Activated T-cell treated with anti-CD3 and anti-CD28 coated beads for 24 hours (primary cell): ENCODE measurements at places on chromosomes 6 and 20.

- no peak for DNase-seq
These were observed 3.5 kb upstream of the NT5DC1 start for GRCh38 chr6:116096979-116097816.

- no peak for DNase-seq
These were observed 21.1 kb downstream of the SUMO4 start for GRCh38 chr6:149421132-149421531.

DNA sequence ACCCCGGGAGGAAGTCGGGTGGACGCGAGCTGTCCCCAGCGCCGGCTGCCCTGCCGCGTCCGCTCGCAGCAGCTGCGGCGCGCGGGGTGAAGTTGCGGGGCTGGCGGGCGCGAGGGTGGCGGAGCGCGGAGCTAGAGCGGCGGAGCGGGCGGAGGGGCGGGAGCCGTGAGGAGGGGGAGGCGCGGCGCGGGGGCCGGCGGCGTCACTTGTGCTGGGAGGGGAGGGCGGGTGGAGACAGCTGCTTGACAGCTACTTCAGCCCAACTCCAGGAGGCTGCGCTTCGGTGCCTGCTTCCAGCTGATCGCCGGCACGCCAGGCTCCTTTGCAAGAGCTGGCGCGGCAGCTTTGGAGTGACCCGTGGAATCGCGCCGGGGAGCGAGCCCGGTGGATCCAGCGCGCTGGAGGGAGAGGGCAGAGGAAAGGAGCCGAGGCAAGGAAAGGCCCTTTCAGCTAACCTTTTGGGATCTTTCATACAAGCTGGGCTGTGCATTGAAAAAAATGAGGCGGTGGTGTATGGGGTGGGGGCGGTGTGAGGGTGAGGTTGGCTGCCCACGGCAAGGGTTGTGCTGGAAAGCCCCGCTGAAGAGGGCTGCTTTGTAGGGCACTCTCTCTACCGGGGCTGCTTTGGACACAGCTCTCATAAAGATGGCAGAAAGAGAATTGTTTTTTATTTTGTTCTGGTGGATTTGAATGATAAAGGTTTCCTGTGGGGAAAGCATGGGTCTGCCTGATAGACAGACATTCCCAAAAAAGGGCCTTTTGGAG, 24.6 kb downstream of the RIPOR2 start:
- no peak for DNase-seq

DNA sequence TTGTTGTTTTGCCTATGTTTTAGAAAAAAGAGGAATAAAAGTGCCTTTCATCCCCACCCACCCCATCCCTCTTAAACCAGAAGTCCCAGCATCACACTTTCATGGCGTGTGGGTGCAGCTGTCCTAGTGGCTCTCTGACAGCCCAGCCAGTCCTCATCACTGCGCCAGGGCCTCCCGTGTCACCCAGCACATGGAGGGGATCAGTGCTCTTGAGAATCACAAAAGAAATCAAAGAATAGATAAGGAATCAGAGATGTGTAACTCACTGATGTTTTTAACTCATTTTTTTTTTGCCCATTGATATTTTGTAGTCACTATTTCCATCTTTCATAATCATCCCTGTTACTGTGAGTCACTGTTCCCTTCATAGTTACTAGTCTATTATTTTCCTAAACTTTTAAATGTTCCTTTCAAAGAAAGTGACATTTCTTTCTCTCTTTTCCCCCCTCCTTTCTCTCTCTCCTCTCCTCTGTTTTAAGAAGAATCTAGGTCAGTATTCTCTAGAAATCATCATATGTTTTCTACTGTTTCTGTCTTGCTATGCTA, 78.6 kb downstream of the AIG1 start:
- DNase-seq = peak; percentile 8

- peak; percentile 36 for DNase-seq
These were observed 38.1 kb upstream of the HLA-E start for GRCh38 chr6:30450909-30451841.

- no peak for DNase-seq
These were observed 703.5 kb upstream of the CITED2 start for GRCh38 chr6:140077827-140078560.

DNA sequence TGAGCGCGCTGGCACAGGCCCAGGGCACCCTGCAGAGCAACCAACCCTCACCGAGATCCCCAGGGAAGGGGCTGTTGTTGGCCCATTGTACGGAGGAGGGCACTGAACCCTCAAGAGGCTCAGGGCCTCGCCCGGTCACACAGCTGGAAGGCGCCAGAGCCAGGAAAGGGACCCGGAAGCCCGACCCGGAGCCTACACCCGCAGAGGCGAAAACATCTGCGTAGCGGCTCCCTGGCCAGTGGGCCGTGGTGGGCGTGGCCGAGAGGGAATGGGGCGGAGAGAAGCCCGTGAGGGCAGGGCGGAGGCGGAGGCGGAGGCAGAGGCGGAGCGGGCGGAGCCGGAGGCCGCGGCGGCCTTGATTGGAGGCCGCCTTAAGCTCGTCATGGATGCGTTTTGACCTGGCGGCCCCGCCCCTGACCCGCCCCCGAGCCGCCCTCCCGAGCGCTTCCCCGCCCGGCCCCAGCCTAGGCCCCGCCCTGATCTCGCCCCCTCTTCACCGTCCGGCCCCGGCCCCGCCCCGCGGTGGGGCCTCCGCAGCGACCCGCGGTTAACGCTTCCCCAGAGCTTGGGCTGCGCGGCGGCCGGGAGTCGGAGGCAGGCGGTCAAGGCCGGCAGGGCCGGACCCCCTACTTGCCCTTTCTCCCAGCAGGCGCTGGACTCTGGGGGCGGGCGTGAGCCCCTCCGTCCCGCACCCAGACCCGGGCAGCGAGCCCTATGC, 2.1 kb upstream of the MRGBP start:
- DNase-seq = peak; percentile 83

GRCh38 chr20:12067686-12068085, 150.0 kb downstream of the BTBD3 start:
- DNase-seq = no peak

GRCh38 chr20:62019144-62019805, 46.4 kb downstream of the TAF4 start:
- no peak for DNase-seq

DNA sequence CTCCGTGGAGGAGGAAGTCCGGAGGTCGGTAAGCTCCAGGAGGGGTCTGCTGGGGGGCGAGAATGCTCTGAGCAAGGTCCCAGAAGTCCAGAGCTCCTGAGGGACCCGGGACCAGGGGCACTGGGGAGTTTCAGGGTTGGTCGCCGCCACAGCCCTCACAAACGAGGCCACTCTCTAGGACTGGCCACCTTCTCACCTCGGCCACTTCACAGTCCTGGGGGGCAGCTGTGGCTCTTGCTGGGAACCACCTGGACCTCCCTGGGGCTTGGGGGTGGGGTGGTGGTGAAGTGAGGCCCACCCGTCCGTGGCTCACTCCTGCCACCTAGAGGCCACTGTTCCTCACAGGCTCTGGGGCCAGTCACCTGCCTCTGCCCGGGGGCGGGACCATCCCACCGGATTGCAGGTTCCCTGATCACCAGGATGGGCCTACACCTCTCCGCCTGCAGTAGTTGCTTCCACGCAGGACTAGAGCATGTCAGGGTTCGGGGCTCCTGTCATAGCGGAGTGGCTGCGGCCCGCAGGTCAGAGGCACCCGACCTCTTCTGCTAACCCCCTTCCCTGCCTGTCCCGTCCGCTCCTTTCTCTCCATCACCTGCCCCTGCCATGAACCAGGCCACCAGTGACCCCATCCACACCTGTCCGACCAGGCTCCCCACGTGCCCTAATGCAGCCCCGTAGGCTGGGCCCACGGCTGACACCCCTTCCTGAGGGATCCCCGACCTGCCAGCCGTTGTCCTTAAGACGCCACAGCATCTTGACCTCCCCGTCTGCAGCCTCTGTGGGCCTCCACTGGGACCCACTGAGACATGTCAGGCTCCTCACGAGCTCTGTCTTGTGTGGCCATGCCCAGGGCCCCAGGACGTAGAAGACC, 5.1 kb upstream of the TCEA2 start:
- peak; percentile 77 for DNase-seq

- DNase-seq = no peak
These were observed 280 bp downstream of the SPATA2 start for GRCh38 chr20:49915118-49915379.

DNA sequence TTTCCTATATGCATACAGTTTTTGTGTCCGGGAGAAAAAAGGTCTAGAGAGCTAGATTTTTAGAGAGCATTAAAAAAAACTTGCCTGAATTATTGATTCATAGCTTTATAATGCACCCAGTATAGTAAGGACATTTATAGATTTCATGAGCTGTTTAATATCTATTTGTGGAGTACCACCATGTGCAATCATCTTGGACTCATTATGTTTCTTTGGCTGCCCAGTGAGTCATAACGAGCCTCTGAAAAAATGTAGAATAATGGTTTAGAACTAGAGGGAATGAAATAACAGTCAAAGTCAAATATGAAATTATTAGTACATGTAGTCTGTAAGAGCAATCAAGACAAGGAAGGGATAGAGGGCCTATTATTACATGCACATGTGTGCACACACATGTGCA, 350.0 kb downstream of the CD83 start:
- DNase-seq = no peak
